Inflammatory macrophage treated with lipopolysaccharide for 1 hour (primary cell): ENCODE measurements at places on chromosomes 7 and 10.

DNA sequence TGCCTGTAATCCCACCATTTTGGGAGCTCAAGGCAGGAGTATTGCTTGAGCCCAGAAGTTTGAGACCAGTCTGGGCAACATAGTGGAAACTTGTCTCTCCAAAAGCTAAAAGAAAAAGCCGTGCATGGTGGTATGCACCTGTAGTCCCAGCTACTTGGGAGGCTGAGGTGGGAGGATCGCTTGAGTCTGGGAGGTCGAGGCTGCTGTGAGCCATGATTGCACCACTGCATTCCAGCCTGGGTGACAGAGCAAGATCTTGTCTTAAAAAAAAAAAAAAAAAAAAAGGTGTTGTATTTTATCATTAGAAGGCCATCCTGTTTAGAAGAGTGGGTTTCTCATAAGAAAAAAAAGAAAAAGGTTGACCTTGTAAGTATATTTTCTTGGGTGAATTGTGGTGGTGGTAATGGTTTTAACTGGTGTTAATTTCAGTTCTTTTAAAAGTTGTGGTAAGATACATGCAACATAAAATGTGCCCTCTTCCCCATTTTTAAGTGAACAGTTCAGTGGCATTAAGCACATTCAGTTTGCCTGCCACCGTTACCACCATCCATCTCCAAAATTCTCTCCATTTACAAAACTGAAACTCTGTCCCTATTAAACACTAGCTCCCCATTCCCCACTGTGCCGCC is 34.7 kb downstream of the GRIFIN start:
- DNase-seq = no peak

DNA sequence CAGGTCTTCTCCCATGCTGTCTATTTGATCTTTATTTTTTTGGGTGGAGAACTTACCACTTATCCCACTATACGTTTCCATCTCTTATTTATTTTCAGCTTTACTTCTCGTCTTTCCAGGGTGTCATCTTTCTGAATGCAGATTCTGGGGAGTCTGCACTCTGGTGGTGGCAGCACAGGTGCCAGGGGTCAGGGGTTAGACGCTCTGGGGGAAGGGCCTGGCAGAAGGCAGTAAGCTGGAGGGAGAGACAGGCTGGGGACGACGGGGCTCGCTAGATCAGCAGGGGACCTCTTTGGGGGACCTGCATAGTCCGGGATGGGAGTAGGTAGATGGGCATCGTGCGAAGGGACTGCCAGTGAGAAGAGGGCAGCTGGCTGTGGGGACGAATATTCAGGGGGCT is 22.3 kb downstream of the CHST12 start:
- DNase-seq = no peak

DNA sequence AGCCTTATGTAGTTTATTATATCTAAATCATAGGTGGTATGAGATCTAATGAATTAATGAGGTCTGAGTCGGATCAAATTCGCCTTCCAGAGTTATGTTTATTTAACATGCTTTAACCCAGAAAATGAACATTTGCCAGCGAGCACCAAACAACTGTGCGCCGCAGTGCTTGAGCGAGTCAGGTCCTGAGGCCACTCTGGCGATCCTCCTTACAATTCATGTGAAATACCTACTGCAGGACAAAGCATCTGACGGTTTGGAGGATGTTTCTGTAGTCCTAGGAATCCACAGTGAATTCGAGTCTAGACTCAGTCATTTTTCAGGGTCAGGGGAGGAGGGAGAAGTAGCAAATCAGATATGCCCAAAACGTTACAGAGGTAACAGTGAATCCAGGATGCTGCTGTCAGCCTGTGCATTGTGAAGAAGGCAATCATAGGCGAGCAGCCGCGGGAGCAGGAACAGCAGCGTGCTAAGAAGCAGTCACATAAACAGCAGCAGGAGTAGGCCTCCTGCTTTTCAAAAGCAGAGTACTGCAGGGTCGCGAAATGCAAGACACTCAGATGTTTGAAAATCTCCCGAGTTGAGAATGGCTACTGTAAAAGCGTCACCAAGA is 120.2 kb downstream of the CACNB2 start:
- DNase-seq = no peak

- no peak for DNase-seq
These were observed 638 bp downstream of the METTL27 start for GRCh38 chr7:73841689-73842066.

- DNase-seq = no peak
These were observed 7.3 kb upstream of the OR2A2 start for GRCh38 chr7:144102041-144102440.

DNA sequence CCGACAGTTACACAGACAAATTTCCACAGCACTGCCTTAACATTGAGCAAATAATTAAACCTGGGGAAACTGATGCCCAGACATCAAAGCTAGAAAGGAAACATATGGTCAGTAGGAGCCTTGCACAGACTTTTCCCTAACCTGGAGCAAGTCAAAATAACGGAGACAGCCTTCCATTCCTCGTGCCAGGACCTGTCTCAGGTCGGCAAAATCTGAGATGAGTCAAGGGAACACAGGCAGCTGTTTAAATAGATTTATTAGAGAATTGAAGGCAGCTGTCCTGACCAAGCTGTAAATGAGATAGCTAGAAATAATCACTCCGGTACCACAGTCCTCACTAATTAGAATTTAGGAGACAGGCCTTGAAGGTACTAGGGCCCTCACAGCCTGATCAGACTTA is 81.2 kb downstream of the RAMP3 start:
- no peak for DNase-seq

GRCh38 chr10:1425879-1426278 is 311.4 kb downstream of the ADARB2 start:
- no peak for DNase-seq

- no peak for DNase-seq
These were observed at the start of gene CARD11 for GRCh38 chr7:3043544-3044371. Gene CARD11, minus strand, starts transcription at chr7:3043867. Its CDS starts 85,361 bp downstream, at chr7:2958506.

GRCh38 chr7:101905203-101905865 is 87.9 kb downstream of the CUX1 start:
- DNase-seq = no peak
